ENCODE measurements at places on chromosomes 4 and X. TPM values are rescaled to one million over a fixed set of nuclear protein-coding genes. Genes with fewer than 3 reads are reported as not detected.

The SRPX gene
- 35.4 TPM for total RNA-seq

DNA sequence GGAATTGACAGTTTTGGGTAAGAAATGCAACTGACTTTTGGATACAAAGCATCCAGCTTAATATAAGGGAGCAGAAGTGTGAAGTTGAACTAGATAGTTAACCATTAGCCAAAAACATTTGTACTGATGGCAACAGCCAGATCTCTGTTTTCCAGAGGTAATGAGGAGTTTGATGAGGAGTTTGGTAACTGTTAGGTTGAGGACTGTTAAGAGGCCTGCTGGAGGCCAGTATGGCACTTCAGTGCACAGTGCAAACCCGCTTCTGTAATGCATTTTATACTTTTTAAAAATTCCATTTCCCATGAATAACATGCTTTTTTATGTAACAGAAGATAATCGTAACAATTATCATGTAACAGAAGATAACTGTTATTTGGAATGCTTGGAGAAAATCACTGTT is 30.0 kb downstream of the CDKL5 start:
- DNase-seq: no peak

DNA sequence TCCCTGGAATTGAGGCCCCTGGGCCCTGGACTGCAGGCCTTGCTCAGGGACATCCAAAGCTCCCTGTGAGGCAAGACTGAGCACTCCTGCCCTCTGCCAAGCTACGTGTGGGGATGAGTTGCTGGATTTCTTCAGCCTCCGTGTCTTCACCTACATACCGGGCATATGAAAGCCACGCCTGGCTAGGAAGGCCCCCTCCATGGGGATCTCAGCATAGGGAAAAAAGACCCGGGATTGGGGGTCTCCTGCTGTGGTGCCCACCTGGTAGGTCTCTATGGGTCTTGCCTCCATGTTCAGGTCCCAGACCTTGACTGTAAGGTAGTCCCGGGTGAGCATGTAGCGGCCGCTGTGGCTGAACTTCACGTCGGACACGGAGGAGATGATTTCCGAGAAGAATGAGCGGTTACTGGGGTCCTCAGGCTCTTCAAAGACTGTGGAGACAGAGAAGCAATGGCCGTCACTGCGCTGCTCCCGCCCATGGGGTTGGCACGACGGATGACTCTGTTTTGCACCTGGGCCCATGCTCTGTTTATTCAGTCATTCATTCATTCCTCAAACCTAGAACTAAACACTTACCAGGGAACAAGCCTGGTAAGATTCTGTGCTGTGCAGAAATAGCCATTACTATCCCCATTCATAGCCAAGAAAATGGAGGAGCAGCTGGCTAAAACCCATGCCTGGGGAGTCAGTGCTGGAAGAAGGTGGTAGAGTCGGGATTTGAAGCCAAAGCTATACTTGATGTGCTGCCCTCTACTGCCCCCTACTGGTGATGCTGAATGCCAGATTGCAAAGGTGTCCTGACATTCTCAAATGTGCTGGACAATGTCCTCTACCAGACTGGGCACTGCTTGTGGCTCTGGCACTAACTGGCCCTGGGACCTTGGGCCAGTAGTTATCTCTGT is 63.9 kb downstream of the WFS1 start:
- no peak for DNase-seq

- no peak for DNase-seq
Measured at GRCh38 chr4:19835429-19835828, 416.3 kb upstream of the SLIT2 start.

DNA sequence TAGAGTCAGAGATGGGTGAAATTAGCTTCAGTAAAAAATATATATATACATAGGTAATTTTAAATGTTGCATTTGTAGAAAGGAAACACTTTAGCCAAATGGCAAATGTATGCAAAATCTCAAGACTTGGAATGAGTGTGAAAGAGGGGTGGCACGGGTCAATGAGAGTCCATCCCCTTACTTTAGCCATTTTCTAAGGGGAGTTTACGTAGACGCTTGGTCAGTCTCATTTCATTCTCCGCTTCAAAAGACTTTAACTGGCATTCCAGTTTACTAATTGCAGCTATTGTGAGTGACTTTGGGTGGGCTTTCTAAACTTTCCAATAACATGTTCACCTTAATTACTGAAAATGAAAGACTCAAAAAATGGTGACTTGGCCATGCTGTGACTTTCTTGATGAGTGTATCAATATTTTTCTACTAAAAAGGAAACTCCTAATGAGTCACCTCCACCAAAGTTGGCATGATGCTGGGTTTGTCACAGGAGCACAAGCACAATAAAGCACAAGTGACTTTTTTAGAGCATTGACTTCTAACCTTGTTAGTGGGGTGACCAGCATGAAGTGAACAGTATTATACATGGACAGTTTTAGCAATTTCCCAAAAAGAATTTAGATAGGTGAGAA is 356.0 kb upstream of the RASGEF1B start:
- no peak for DNase-seq

DNA sequence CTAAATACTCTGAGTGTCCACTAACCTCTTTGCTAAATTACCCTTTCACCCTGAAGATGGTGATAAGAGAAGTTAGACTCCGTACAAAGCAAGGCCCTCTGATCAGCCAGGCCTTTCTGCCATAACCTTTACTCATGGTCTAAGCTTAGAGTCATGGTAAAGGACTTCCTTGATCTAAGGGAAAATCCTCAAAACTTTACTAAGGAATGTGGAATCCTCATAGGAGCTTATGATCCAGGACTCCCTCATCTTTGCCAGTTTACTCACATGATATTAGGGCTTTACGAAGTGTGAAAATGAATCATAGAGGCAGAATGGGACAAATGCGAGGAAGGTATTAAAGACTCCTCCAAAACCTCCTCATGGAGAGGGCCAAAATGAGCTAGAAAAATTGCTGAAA is 7.9 kb upstream of the FAM13A start:
- no peak for DNase-seq

GRCh38 chr4:16752150-16752549 is 146.3 kb downstream of the LDB2 start:
- peak; percentile 37 for DNase-seq

GRCh38 chr4:167595898-167596297 is 361.6 kb upstream of the SPOCK3 start:
- no peak for DNase-seq
